ENCODE measurements at places on chromosomes 1 and 21.
A peak's percentile ranks its signal among the peaks of the same experiment; 100 is the strongest.

DNA sequence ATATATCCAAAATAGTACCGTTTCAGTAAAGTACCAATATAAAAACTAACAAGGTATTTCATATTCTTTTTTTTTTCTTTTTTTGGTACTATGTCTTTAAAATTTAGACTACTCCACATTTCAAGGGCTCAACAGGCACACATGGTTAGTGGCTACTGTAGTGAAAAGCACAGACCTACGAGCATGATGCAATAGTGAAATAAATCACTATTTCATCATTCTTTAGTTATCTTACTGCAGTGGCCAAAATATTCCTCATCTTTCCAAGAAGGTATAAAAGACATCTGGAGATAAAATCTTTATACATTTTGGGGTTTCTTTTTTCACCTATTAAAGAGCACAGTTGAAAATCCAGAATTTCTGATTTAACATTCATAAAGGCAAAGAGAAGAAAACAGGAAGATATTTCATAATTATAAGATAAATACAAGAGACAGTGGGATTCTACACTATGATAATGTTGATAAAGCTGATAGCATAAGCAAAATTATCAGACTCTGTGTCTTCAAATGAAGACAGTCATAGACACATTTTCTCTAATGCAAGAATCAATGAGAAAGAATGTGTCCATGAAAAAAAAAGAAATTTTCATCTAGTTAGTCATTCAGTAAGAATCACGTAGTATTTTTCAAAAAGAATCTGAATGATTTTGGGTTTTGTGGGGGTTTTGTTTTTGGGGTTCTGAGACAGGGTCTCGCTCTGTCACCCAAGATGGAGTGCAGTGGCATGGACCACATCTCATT lies 41.9 kb downstream of the CEP170 start:
- DNase-seq, result no peak

DNA sequence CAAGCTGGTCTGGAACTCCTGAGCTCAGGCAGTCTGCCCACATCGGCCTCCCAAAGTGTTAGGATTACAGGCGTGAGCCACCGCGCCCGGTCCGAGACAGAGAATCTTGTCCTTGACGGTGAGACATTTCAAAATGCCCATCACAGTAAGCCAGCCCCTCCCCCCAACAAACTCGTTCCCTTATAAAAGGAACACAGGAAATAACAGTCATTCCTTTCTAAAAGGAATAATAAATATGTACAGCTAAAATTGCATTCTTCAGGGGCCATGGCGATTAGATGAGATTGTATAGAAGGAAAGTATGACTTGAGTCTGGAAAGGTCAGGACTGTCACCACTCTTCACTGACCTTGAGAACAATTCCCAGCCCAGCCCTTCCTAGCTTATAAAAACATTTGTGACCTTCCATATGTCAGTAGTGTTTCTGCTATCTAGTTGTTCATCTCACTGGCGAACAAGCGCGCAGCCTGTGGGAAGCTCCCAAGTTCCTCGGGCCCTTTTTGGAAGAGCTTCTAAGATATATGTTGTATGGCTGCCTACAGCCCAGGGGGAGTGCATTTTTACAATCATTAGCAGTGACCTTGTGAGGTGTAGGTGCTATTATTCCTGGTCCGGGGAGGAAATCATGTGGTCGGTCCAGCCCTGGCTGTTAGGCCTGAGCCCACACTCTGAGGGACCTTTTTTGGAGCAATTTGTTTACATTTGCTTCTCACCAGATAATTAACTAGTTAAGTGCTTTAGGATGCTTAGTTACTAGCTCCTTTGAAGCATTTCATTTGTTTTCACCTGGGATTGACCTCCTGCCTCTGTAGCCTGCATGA lies 8.7 kb downstream of the SZRD1 start:
- no peak for DNase-seq

DNA sequence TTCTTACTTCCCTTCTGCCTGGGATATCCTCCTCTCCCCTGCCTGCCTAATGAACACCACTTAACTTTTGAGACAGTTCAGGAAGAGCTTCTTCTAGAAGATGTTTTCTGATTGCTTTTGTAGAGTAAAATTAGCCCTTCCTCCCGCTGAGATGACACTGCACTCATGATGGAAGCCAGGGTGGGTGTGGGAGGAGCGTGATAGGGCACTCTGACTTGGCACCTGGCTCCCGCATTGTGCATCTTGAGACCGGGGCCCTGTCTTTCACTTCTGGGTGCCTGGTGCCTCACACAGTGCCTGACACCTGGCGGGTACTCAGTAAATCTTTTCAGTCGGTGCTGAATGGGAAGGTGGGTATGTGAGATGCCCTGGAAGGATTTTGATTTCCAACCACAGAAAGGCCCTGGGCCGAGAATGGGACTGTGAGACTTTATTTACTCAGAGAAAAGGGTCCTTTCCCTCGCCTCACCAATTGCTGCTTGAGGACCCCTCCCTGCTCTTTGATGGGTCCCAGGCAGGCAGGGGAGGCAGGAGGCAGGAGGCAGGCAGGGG lies 6.8 kb downstream of the THEM5 start:
- peak; percentile 19 for DNase-seq

DNA sequence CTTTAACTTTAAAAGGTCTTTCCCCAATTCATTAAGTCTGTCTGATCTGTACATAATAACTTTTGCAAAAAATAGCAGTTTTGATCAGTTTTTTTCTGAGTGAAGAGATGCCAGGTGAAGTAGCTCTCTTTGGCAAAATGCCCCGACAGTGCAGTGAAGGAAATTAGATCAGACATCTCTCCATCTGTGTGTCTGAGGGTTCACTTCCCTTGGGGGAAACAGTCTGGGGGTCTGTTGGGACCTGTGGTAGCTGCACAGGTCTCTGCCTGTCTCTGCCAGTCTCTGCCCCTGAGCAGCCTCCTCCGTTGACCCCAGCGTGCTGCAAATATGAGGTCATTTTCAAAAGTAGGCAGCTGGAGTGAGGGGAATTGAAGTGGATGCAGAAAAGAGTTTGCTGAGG lies 54.5 kb downstream of the TBCE start:
- DNase-seq, result no peak

GRCh38 chr1:20787840-20788795 lies 1.0 kb upstream of the HP1BP3 start:
- DNase-seq, result no peak

DNA sequence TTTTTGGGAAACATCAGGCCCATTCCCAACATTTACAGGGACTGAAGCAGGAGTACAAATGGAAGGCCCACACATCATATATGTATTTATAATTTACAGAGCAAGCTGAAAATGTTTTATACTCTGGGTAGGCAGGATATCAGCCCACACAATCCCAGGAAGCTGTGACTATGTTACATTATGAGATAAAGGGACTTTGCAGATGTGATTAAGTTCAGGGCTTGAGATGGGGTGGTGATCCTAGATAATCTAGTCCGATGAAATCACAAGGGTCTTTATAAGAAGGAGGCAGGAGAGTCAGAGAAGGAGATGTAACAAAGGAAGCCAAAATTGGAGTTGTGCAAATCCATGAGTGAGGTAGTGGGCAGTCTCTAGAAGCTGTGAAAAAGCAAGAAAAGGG lies 160.5 kb downstream of the PDE4B start:
- no peak for DNase-seq

GRCh38 chr1:10882069-10882468 lies 85.6 kb upstream of the CASZ1 start:
- DNase-seq, result no peak

GRCh38 chr1:204711947-204712701 lies 26.6 kb upstream of the LRRN2 start:
- no peak for DNase-seq

- no peak for DNase-seq
Measured at GRCh38 chr1:15049067-15049466, 104.5 kb upstream of the TMEM51 start.

- no peak for DNase-seq
Measured at GRCh38 chr1:244349103-244349531, 102.6 kb downstream of the ADSS2 start.

GRCh38 chr1:12296016-12296415 lies 66.2 kb downstream of the VPS13D start:
- DNase-seq, result no peak

- no peak for DNase-seq
Measured at GRCh38 chr1:20166051-20166450, 19.8 kb upstream of the UBXN10 start.

DNA sequence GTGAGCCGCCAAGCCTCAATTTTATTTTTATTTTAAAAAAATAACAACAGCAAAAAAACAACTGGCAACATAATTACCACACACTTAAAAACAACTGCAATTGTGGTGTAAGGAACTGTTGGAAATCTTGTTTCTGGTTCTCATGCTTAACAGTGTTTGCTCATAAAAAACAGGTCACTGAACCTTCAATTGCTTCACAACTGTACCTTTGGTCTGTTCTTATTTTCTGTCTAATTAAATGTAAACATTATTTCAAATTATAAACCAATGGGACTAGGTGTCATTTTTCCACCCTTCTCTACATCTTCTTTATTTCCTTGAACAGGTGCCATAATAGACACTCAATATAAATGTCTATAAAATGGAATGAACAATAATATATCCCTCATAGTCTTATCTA lies 68.4 kb upstream of the CHRM3 start:
- DNase-seq, result no peak

GRCh38 chr1:163381487-163382184 lies 59.9 kb downstream of the NUF2 start:
- no peak for DNase-seq

GRCh38 chr21:25370311-25370744 lies 237.0 kb downstream of the MRPL39 start:
- DNase-seq, result no peak

DNA sequence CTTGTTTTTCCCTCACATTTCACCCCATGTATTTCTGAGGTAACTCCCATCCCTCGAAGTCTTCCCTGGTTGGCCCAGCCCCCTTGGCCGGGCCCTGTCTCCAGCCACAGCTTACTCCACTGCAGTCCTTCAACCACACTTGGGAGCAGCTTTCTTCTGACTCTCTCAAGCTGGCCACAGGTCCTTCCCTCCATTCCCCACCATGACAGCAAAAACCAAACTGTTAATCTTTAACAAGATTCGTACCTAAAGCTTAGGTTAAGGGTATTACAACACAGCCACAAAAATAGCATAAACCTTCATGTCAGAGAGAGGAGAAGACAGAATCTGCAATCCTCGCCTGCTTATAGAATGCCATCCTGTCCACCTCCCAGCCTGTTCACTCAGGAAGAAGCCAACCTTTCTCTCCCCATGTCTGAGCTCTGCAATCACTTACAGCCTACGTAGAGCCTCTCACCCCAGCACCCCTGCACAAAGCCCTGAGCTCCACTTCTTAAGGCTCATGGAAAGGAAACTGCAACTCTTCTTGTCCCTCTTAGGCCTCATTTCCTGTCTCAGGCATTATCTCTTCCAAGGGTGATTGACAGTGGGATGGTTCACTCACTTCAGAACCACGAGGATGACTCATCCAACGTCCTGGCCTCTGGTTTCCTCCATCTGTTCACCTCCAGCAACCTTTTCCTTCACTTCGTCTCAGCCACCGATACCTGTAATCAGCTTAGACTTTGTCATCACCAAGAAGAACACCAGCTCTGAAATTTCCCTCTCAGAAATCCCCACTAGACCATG lies 72.8 kb downstream of the CD2 start:
- peak; percentile 83 for DNase-seq

DNA sequence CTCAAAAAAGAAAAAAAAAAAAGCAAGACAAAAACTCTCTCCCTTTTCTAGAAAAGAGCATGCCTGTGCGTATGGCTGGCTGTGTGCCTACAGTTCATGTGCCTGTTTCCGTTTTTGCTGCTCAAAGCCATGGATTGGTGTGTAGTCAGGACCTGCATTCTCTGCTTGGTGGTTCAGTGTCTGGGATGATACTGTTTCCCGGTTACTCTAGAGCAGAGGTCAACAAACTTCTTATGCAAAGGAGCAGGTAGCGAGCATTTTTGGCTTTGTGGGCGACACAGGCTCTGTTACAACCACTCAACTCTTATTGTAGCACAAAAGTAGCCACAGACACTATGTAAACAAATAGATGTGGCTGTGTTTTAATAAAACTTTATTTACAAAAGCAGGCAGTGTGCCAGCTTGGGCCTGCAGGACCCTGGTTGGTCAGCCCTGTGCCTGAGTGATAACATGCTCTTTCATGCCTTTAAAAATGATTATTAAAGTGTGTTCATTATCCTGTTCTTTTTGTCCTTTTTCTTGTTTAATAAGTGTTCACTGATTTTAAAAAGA lies 524.2 kb downstream of the KIF26B start:
- no peak for DNase-seq

DNA sequence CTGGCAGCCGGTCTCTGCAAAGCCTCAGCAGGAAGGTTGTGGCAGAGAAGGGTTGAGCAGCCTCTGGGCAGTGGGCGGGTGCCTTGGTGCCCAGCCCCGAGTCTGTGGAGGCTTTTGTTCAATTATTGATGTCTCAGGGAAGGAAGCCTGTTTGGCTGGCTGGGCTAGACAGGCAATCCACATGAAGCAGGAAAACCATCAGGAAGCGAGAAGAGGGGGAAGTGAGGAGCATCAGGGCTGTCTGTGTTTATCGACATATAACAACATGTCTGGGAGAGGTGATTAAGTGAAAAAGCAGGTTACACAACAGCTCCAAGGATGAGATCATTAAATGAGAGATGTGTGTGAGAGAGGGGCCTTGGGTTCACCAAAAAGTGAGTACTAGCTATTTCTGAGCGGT lies 105.4 kb downstream of the UBE2U start:
- DNase-seq, result no peak

- no peak for DNase-seq
Measured at GRCh38 chr1:63864224-63864641, 90.4 kb downstream of the ROR1 start.

GRCh38 chr1:209983953-209984352 lies 45.9 kb downstream of the SYT14 start:
- no peak for DNase-seq

- no peak for DNase-seq
Measured at GRCh38 chr1:162741574-162741973, 48.9 kb upstream of the HSD17B7 start.
